ENCODE measurements at places on chromosomes 16 and 17. TPM values are rescaled to one million over a fixed set of nuclear protein-coding genes. Genes with fewer than 3 reads are reported as not detected.
A peak's percentile ranks its signal among the peaks of the same experiment; 100 is the strongest.

The UTP18 gene
- total RNA-seq, result 65.1 TPM

The ARHGDIG gene
- not detected for total RNA-seq

The CA5A gene
- not detected for total RNA-seq

The SCIMP gene
- not detected for total RNA-seq

The PTGES3L gene
- 2.4 TPM for total RNA-seq

The ZNF286A gene
- total RNA-seq, result 32.4 TPM

The CCDC200 gene
- not detected for total RNA-seq

The SLC2A4 gene
- total RNA-seq, result 0.11 TPM

DNA sequence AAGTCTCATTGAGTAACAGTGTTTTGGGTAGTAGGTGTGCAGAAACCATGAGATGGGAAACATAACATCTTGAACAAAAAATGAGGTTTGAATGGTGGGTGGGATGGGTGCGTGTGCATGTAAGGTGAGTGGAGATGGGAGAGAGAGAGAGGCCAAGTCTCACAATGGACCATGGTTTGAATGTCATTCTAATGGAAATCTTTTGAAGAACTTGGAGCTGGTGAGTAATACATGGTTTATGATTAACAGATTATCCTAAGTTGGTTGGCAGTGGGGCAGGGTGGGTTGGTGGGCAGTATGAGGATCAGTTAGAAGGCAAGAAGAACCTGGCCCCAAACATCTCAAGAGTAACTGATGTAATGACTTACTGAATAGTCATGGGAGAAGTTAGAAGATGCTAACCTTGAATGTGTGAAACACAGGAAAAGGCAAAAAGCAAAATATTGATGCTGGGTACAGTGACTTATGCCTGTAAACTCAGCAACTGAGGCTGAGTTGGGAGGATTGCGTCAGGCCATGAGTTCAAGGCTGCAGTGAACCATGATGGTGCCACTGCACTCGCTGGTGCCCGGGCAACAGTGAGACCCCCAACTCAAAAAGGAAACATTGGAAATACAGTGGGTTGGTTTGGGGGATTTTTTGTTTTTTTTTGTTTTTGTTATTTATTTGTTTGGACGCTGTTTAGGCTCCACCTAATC is 32.7 kb downstream of the ZNF207 start:
- DNase-seq, result no peak

DNA sequence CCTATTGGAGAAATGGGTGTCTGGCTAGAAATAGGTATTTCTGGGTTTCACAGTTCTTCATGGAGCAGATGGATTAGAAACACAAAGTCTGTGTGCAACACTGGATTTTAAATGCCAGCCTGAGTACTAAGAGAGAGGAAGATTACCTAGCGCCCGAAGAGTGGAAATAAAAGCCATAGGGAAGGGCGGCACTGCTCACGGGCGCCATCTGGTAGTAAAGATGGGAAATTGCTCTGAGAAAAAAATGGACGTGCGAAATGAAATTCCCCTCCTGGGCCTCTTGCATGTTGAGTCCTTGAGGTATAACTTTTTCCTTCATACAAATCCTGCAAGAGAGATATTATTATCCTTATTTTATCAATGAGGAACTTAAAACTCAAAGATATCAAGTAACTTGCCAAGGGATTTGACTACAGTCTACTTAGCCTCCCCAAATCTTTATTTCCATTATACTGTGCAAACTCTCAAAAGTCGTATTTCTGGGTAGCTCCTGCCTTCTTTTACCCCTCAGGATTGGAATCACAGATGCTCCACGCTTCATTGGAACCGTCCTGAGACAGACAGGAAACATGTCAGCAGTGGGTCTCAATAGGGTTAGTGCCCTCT is 72.8 kb downstream of the MMD start:
- DNase-seq, result peak; percentile 38

DNA sequence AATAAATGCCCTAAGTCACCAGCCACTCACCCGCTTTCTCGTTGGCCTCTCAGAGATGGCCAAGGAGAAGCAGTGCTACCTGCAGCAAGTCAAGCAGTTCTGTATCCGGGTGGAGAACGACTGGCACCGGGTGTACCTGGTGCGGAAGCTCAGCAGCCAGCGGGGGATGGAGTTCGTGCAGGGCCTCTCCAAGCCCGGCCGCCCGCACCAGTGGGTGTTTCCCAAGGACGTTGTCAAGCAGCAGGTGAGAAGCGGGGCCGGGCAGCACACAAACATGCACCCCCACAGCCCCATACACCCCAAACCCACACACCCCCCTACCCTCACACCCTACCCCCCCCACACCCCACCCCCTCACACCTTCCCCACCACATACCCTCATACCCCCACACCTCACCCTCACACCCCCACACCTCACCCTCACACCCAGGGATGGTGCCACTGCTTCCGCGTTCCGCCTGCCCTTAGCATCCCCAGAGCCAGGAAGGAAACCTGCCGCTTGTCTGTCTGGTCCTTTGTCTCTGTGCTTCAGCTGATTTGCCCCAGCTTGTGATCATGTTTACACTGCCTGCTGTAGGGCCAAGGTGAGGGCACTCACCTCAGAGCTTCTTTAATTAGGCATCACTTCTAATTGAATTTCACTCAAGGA is 41.9 kb upstream of the ENDOV start:
- no peak for DNase-seq

DNA sequence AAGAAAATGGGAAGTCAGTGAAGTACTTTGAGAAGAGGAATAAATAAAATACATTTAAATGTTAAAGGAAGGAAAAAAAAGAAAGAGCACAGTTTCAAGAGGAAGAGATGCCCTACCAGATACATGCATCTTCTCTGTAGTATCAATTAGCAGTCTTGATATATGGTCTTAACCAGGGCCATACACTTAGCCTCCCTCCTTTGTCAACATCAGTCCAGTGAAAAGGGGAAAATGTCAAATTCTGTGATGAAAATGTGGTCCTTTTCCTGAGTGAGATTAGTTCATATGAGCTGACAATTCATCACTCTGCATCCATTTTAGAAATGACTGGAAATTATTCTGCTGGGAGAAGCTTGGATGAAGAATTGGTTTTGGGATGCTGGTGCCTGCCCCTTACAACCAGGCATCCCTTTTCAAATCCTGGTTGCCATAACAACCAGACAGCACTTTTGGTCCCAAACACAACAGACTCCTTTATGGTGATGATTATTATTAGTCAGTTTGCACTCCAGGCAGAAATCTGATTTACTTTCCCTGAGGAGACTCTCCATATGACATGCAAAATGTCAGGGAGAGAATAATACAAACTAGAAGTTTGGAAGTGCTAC is 933.6 kb upstream of the CDH8 start:
- DNase-seq, result no peak

GRCh38 chr17:48198950-48199541 is 91.5 kb downstream of the SNX11 start:
- no peak for DNase-seq

- no peak for DNase-seq
Measured at GRCh38 chr16:4086153-4086552, 30.1 kb downstream of the ADCY9 start.

GRCh38 chr17:50062293-50063243 is 6.7 kb downstream of the ITGA3 start:
- DNase-seq, result peak; percentile 99

- DNase-seq, result no peak
Measured at GRCh38 chr17:50957600-50958575, 91.7 kb upstream of the TOB1 start.

GRCh38 chr16:86103320-86103719 is 204.4 kb downstream of the IRF8 start:
- no peak for DNase-seq

GRCh38 chr16:8998108-8998507 is 34.4 kb upstream of the USP7 start:
- DNase-seq, result peak; percentile 69

- no peak for DNase-seq
Measured at GRCh38 chr17:1011760-1012735, 15.1 kb downstream of the TIMM22 start.

DNA sequence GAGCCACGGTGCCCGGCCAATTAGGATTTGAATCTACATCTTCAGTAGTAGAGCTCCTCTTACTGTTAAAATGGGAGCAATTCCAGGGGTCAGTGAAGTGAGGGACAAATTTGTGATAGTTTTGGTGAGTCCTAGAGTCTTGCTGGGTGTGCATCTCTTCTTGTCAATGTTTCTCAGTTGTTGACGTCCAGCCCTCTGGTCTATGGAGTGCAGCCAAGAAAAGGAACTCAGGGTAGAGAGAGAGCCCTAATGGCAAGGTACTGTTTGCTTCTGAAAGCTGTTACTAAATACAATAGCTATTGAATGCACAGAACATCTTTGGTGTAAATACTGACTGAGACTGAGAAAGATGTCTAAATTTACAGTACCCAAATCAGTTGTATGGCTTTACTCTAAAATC is 282.5 kb upstream of the SALL1 start:
- DNase-seq, result no peak
